ENCODE measurements at places on chromosomes 7 and 10.

GRCh38 chr10:76466836-76467503 lies 1035.5 kb downstream of the LRMDA start:
- no peak for DNase-seq

- DNase-seq = no peak
These were observed 29.0 kb downstream of the TRIM8 start for GRCh38 chr10:102673236-102673818.

- DNase-seq = no peak
These were observed 413.8 kb upstream of the FOXK1 start for GRCh38 chr7:4268040-4268965.

- DNase-seq = no peak
These were observed 1.2 kb downstream of the CCDC6 start for GRCh38 chr10:59905066-59905730.

- DNase-seq = peak; percentile 74
These were observed 50.3 kb upstream of the MET start for GRCh38 chr7:116621649-116622048.

GRCh38 chr10:15088428-15089261 lies at the start of gene ACBD7:
TSS of gene ACBD7 (minus strand) at chr10:15088776. CDS start at chr10:15088728, 48 bp downstream.
- peak; percentile 64 for DNase-seq

GRCh38 chr10:93410697-93411348 lies 71.3 kb downstream of the MYOF start:
- DNase-seq = no peak

Measured in inflammatory macrophage (primary cell).